ENCODE measurements at places on chromosomes 4 and X.

- DNase-seq, result no peak
Observed at GRCh38 chrX:107725761-107726555, 49.6 kb downstream of the TSC22D3 start.

DNA sequence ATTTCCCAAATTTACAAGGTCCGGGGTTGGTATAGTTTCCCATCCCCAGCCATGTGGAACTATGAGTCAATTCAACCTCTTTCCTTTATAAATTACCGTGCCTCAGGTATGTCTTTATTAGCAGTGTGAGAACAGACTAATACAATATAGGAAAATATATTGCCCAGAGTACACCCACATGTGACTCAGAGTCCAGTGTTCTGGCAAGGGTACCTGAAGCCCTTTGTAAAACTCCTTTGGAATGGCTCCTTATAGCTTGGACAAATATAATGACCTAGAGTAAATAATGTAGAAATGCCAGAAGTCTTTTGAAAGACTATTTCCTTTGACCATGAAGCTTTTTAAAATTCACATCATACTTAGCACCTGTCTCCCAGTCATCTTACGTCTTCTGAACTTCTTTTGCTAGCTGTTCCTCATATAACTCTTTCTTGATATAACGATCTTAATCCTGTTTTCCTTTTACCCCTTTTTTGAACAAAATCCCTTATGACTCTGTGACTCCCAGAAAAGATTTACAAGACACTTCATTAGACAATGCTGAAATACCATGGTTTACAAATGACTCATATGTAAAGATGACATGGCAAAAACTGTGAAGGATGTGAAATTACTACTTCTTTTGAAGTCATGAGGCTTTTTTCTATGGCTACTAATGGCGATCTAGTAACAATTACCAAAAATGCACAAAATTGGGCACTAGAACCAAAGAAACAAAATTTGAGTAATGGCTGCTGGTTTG lies 408.9 kb downstream of the NAP1L3 start:
- DNase-seq, result no peak

- DNase-seq, result peak; percentile 15
Observed at GRCh38 chr4:23384741-23385140, 505.1 kb downstream of the PPARGC1A start.

- no peak for DNase-seq
Observed at GRCh38 chrX:1451661-1452515, 821 bp downstream of the ASMTL start.

GRCh38 chrX:63761639-63762038 lies 23.4 kb downstream of the ARHGEF9 start:
- no peak for DNase-seq

GRCh38 chr4:118018381-118019145 lies 15.7 kb upstream of the NDST3 start:
- DNase-seq, result no peak

GRCh38 chrX:49172280-49172780 lies 632 bp downstream of the PLP2 start:
- DNase-seq, result no peak

DNA sequence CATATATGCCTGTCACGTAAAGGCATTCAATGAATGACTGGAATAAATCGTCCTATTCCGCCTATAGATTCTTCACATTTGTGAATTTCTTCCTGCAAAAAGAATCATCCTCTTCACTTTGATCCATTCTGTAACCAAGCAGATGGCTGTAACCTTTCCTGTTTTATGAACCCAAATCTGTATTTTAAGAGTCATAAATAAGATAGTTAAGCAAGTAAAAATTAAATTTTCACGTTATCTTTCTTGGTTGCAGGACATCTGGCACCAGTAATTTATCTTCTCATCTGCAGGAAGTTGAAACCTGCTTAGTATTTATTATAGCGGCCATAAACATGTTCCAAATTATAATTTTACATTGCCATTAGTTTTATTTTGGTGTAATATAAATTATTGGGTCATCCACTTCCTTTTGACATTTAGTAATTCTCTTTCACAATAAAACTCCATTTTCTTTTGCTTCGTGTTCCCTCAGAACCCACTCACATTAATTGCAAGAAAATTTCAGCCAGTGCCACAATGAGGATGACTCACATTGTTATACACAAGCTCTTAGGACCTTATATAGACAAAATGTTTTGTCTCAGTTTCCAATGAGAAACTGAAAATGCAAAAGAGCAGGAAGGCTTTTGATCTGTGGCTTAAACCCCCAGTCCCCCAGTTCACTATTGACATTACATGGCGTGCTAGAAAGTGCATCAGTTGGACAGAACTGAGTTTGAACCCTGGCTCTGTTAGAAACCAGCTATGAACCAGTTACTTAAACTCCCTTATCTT lies 51.1 kb downstream of the TMEM156 start:
- peak; percentile 73 for DNase-seq

- peak; percentile 47 for DNase-seq
Observed at GRCh38 chr4:163157157-163157556, 9.5 kb downstream of the NAF1 start.

DNA sequence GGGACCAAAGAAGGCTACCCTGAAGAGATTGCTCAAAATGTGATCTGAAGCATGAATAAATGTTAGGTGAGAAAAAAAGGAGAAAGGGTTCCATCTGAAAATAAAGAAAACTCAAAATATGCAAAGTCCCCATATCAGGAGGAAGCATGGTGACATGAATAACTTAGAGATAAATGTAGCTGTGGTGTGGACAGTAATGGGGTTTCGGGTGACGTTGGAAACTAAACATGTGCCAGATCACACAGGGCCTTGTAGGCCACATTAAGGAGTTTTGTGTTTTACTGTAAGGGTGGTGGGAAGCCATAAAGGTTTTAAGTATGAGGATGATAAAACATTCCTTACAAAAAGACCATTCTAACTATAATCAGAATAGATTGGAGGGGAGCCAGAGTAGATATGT lies 40.3 kb upstream of the ACSL4 start:
- DNase-seq, result no peak

- DNase-seq, result no peak
Observed at GRCh38 chr4:157076578-157076947, 613 bp downstream of the GLRB start.

- no peak for DNase-seq
Observed at GRCh38 chrX:18031726-18032375, 170.8 kb upstream of the RAI2 start.

GRCh38 chr4:78150543-78150864 lies 93.4 kb downstream of the FRAS1 start:
- no peak for DNase-seq

DNA sequence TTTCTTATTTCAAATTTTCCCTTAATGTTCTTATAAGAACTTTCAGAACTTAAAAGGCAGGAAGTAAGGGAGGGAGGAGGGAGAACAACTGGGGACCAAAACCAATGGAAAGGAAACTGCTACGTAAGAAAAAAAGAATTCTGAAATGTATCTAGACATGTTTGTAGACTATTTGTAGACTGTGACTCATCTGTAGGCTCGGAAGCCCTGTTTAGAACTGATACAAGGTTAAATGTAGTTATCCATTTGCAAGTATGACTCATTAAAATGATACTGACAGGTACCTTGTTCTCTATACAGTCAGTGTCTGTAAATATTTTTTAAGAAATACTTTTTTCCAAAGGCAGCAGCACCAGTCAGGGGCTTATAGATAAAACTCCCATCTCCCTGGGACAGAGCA lies 202.0 kb downstream of the DHX15 start:
- no peak for DNase-seq

GRCh38 chrX:10482261-10482660 lies 138.1 kb downstream of the MID1 start:
- DNase-seq, result no peak

- no peak for DNase-seq
Observed at GRCh38 chrX:121854614-121854911, 807.2 kb downstream of the GLUD2 start.

GRCh38 chr4:168569066-168569930 lies 72.4 kb downstream of the PALLD start:
- no peak for DNase-seq

DNA sequence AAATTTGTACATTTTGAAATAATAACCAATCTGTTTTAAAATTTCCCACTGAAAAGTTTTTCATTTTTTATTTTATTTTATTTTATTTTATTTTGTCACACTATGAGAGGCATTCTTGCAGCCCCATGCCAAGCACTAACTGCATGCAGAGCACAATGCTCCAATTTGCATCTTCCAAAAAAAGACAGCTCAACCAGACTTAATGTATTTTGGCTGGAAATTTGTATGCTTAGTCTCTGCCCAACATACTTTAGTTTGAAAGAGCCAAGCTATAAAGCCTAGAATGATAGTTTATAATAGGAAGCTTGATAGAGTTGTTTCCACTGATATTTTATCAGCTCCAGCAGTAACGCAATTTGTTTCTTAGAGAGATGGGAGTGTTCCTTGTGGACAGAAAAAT lies 235.5 kb downstream of the GALNTL6 start:
- no peak for DNase-seq

DNA sequence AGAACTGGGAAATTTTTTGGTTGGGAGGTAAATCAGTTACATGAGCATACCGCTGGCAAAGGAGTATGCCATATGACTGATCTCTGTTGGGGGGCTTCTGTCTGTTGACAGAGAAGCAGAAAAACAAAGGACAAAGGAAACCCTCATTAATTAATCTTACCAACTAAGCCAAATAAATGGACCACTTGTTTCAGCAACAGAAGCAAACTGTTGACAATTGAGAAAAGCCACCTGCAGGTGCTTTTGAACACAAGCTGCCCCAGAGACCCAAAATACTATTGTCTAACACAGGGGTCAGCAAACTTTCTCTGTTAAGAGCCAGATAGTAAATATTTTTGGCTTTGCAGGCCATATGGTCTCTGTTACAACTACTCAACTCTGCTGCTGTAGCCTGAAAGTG lies 7.0 kb upstream of the FRYL start:
- no peak for DNase-seq

GRCh38 chr4:31787701-31788100 lies 1067.5 kb downstream of the PCDH7 start:
- DNase-seq, result no peak

DNA sequence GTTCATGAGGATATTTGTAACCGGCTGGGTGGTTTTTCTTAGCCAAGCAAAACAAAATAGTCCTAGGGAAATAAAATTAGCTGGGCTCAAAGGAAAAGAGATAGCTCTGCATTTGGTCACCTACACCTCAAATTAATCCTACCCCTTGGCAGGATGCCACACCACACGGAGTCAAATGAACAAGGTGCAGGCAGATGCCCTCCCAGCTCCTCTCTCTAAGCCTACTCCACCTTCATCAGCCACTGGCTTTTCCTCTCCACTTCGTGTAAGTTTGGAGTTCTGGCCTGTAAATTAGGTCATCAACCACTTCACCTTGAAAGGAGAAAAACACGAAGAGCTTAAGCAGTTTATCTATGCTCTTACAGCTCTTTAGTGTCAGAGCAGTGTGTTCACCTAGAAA lies 1.4 kb downstream of the DDIT4L start:
- DNase-seq, result no peak

- no peak for DNase-seq
Observed at GRCh38 chrX:15675490-15675921, 10.9 kb upstream of the CLTRN start.

GRCh38 chr4:185227713-185228278 lies 18.4 kb downstream of the SNX25 start:
- no peak for DNase-seq

DNA sequence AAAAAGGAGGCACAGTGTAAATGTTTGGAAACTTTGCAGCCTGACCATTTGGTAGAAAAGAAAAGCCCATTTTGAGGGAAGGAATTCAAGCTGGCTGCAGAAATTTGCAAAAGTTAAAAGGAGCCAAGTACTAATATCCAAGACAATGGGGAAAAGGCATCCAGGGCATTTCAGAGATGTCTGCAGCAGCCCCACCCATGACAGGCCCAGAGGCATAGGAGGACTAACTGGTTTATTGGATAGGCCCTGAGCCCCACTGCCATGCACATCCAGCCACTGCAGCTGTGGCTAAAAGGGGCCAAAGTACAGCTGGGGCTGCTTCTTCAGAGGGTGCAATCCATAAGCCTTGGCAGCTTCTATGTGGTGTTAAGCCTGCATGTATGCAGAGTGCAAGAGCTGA lies 104.9 kb downstream of the HS3ST1 start:
- no peak for DNase-seq

DNA sequence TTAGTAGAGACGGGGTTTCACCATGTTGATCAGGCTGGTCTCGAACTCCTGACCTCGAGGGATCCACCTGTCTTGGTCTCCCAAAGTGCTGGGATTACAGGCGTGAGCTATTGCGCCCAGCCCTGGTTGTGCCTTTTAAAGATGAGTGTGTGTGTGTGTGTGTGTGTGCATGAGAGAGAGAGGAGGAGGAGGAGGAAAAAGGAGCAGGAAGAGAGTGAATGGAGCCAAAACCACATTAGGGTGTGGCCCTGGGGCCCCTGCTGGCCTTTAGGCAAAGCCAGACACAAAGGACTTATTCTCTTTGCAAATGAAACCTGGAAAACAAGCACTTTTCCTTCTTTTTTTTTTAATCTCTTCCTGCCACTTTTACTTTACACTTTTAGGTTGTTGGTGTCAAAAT lies 48.2 kb upstream of the KLF3 start:
- DNase-seq, result no peak

GRCh38 chr4:59223292-59223941 lies 1976.7 kb upstream of the ADGRL3 start:
- DNase-seq, result no peak

DNA sequence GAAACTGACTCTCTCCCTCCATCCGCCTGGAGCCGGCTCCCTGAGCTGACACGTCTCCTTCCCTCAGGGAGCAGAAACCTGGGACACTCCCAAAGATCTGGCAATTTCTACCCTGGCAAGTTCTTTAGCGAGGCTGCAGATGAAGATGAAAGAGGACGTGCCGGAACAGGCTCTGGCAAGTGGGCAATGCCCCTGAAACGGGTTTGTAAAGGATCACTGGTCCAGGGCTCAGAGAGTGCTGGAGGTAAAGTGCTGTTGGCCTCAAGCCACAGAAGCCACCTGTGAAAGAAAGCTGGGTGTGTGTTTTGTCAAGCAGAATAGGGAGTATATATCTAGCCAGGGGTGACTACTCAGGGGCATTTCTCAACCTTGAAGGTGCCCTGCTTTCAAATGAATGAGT lies 131.4 kb upstream of the ATP6AP2 start:
- no peak for DNase-seq

Data from fibroblast of skin of left biceps (primary cell).